Stimulated activated CD8-positive, alpha-beta memory T cell treated with anti-CD3 and anti-CD28 coated beads, Interleukin-2, amount 100 ng/mL, for 1 hour (primary cell): ENCODE measurements at places on chromosomes 16 and 17.

DNA sequence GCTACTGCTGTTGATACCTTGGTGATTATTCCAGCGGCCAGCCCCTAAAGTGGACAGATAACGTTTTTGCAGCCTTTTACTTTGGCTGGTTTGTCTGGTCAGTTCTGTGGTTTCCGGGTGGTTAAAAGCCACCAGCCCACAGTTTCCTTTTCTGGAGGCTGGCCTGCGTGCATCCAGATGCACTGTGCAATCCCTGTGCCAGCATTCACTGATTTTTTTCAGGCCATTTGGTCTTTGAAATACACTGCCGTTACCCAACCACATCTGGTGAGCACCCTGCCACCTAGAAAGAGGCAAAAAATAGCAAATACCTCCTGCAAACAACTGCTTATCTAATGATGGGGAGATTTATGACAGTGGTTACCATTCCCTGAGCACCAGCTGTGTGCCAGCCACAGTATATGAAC, 797 bp downstream of the NUDT7 start:
- no peak for DNase-seq

GRCh38 chr16:71339236-71340171, 19.0 kb upstream of the CALB2 start:
- no peak for DNase-seq

GRCh38 chr17:40219594-40220338, 662 bp downstream of the WIPF2 start:
- DNase-seq: peak; percentile 5

GRCh38 chr16:68298907-68299561, 11.7 kb downstream of the SLC7A6OS start:
- no peak for DNase-seq

DNA sequence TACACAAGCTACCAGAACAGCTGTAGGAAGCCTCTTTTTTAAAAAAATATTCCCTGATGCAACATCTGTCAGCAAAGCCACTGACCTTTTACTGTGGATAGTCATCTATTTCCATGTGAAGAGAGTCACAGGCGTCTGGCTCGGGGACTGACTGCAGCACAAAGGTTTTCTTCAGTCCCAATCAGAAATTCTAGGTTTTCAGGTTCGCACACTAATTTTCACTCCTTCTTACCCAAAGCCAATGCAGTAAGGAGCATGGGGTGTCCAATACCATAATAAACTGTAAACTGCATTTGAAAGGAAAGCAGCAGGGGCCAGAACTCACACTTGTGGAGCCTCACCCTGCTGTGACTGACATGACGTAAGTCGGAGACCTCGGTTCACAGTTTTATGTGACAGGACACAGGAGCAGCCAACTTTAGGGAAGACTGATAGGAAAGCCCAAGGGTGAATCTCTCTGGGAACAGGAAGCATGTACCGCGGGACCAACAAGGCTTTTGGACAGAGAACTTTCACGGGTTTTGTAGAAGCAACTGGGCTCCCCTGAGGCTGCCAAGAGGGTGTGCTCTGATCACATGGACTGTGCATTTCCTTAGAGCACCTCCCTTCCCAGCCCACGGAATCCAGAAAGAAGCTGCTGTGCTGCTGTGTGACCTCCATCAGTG, 9.1 kb upstream of the TMEM100 start:
- DNase-seq: no peak

- peak; percentile 25 for DNase-seq
These were observed 105.4 kb downstream of the TRIM37 start for GRCh38 chr17:59001158-59001814.

GRCh38 chr16:54169112-54169511, 117.5 kb downstream of the IRX3 start:
- DNase-seq: no peak

- no peak for DNase-seq
These were observed 25.8 kb upstream of the ACSF3 start for GRCh38 chr16:89067677-89068443.

GRCh38 chr16:23114131-23114904, 34.9 kb downstream of the USP31 start:
- DNase-seq: no peak
